ENCODE measurements at places on chromosomes 11 and 22.

- DNase-seq, result no peak
Observed at GRCh38 chr11:57395905-57396623, 5.6 kb upstream of the PRG2 start.

- DNase-seq, result peak; percentile 46
Observed at GRCh38 chr11:104968856-104969776, 742 bp upstream of the CASP4 start.

DNA sequence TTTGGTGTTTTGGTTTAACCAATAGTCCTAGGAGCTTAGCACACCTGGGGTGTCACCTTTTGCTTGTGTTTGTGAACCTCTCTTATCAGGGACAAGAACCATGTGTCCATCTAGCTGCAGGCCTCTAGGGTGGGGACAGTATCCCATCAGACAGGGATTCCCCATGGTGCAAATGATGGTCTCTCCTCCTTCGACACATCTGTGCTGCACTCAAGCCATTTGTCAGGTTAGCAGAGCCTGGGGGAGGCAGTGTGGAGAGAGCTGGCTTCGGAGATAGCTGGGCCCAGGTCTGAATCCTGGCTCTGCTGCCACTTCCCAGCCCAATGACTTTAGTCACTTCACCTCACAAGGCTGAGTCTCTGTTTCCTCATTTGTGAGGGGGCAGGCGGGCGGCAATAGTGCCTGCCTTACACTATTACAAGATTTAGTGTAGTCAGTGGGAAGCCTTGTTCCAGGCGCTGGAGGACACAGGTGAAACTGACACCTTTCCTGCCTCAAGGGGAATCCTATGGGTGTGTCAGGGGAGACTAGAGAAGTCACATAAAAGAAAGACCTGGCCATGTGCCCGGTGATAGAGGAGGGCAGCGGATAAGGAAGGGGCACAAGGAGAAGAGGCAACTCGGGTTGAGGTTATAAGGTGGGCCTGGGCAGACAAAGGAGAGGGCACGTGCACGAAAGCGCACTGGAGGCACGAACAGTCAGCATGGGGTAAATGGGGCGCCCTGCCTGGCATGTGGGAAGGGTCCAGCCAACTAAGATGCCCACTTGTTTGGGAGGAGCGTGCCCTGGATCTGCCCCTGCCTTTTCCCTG is 12.6 kb downstream of the KLHL35 start:
- DNase-seq, result no peak

GRCh38 chr11:108009497-108010370 is 1.0 kb downstream of the CUL5 start:
- no peak for DNase-seq

- no peak for DNase-seq
Observed at GRCh38 chr11:62757846-62758788, 3.3 kb upstream of the POLR2G start.

DNA sequence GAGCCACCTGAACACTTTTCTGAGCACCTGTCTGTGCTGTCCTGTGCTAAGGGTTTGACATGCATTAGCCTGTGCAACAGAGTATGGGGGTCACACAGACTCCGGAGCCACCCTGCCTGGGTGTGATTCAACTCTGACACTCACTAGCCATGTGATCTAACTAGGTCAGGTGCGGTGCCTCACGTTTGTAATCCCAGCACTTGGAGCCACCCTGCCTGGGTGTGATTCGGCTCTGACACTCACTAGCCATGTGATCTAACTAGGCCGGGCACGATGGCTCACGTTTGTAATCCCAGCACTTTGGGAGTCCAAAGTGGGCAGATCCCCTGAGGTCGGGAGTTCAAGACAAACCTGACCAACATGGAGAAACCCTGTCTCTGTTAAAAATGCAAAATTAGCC is 11.4 kb downstream of the UBE2L6 start:
- DNase-seq, result no peak

GRCh38 chr22:21696115-21696514 is 30.3 kb downstream of the PPIL2 start:
- no peak for DNase-seq

Data from left cardiac atrium (tissue), 4 donors.